Psoas muscle (tissue), 8 donors: ENCODE measurements at places on chromosomes 7 and 10. TPM values are rescaled to one million over a fixed set of nuclear protein-coding genes. Genes with fewer than 3 reads are reported as not detected.

The SPDYE11 gene
- not detected for total RNA-seq

The ZNF727 gene
- 3.1 TPM for total RNA-seq

The ASZ1 gene
- total RNA-seq, result not detected

The CELF2 gene
- 29.0 TPM for total RNA-seq

The IDI2 gene
- total RNA-seq, result 133 TPM

GRCh38 chr10:82377608-82378007 is 502.6 kb downstream of the NRG3 start:
- DNase-seq, result no peak

DNA sequence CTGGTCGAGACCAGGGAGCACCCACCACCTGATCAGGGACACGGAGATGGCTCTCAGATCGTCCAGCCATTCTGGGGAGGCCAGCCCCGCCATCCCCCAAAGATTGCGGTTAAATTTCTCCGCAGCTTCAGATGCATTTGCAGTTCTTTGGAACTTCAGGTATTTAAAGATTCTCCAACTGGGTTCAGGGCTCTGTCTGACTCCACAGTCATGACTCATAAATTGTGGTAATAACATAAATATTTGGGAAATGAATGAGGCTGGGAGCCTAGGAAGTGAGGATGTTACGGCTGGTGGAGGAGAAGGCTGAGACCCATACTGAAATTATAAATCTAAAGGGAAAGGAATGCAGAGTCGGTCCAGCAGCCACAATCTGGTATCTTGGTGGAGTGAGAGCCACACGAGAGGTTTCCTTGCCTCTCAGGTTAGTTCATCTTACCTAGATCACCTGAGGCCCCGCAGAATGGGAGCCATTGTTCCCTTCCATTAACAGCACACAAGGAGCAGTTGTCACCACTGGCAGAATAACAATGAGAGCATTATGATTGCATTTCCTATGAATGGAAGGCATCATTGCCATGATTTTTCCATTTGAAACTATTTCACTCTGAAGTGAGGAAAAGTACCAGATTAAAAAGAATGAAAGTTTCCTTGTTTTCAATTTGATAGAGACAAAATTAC is 26.7 kb upstream of the DNAJB6 start:
- no peak for DNase-seq

GRCh38 chr7:149496642-149497391 is 792 bp downstream of the ZNF746 start:
- DNase-seq, result peak; percentile 76
